ENCODE measurements at places on chromosomes 11 and 22. TPM values are rescaled to one million over a fixed set of nuclear protein-coding genes. Genes with fewer than 3 reads are reported as not detected.

GRCh38 chr11:132665205-132665604 is 867.1 kb downstream of the OPCML start:
- DNase-seq, result no peak
- no peak overlapping the region for H3K27ac ChIP-seq
- no peaks in the 10 kb centered on the region for H3K4me1 ChIP-seq
- H3K4me3 ChIP-seq, result no peak overlapping the region

SLN gene
- total RNA-seq, result not detected

- H3K4me1 ChIP-seq, result no peaks in the 10 kb centered on the region
- H3K27ac ChIP-seq, result no peak overlapping the region
- no peak for DNase-seq
- H3K36me3 ChIP-seq, result no peaks in the 10 kb centered on the region
- no peaks in the 10 kb centered on the region for H3K27me3 ChIP-seq
- no peak overlapping the region for H3K4me3 ChIP-seq
Observed at GRCh38 chr22:43314611-43315010, 28.6 kb downstream of the SCUBE1 start.

- H3K36me3 ChIP-seq, result no peaks in the 10 kb centered on the region
- H3K4me1 ChIP-seq, result peaks cover 18% of the 10 kb centered on the region
- H3K4me3 ChIP-seq, result no peak overlapping the region
Observed at GRCh38 chr11:128886406-128887124, 4.6 kb upstream of the KCNJ5 start.

GRCh38 chr11:92915551-92915950 is 53.9 kb upstream of the MTNR1B start:
- H3K27me3 ChIP-seq, result no peaks in the 10 kb centered on the region
- H3K36me3 ChIP-seq, result no peaks in the 10 kb centered on the region
- peaks cover 27% of the 10 kb centered on the region for H3K4me1 ChIP-seq
- H3K27ac ChIP-seq, result no peak overlapping the region

DNA sequence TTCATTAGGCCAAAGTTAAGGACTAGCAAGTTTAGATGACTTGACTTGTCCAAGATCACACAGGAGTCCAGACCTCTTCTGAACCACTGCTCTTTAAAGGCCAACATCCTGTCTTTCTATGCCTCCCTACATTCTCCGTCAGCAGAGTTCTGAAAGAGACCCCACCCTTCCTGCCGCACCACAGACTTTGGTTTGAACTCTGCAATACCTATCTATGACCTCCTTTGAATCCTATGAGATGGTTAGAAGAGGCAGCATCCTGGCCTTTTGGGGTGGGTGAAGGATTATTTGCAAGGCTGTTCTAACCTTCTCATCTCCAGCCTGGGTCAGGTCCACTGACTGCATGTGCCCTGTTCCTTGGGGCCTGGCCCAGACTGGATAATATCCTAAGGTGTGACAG is 4.3 kb upstream of the RRM1 start:
- no peaks in the 10 kb centered on the region for H3K27me3 ChIP-seq
- H3K36me3 ChIP-seq, result no peaks in the 10 kb centered on the region
- H3K4me1 ChIP-seq, result peaks cover 6% of the 10 kb centered on the region

DNA sequence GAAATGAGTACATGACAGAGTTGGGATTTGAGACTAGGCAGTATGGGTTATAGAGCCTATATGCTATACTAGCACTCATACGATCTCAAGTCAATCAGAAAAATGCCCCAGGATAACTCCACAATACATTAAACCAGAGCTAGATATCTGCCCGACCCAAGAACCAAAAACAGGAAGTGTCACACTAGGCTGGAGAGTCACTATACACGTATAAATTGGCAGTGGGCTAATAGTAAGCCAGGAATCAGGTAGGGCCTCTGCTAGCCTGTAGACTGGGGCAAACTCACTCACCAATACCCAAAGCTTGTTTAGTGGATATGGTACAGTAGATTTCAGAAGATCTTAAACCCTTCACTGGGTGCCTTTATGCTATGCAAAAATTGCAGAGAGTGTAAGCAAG is 16.2 kb upstream of the EIF4G2 start:
- no peaks in the 10 kb centered on the region for H3K4me1 ChIP-seq
- no peaks in the 10 kb centered on the region for H3K36me3 ChIP-seq
- H3K4me3 ChIP-seq, result no peak overlapping the region
- no peak overlapping the region for H3K27ac ChIP-seq

DNA sequence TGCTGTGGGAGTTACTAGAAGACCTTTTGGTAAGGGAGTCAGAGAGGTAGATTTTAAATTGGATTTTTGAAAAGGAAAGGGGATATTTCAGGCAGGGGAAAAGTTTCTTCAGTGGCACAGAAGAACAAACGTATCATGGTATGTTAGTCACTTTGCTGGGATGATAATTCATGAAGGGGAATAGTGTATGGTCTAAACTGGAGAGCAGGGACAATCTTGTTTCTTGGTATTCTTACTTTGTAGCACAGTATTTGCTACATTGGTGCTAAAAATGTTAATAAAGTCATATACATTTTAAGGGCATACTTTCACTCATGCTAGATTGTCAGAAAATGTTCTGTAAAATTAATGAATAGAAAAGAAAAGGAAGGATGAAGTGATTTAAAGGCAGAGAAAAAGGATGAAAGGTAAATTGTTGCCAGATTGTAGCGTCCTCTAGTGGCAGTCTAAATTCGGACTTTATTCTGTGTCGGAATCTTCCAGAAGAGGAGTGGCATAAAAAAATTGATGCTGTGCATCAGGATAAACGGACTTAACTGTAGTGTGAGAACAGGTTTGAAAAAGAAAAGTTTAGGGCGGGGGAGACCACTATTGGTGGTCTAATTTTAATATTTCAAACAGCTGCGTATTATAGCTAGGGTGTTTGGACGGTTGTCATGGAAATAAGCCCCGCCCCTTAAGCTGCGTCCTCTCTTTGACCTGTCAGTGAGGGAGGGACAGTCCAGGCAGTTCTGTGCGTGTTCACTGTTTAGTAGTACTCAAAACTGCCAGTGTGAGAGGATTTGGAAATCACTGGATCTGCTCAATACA is at the start of gene BCO2:
Gene BCO2 (plus strand): TSS at position 724 of the 810 bp plus-strand sequence. CDS start 90 bp downstream, outside the sequence.
- no peaks in the 10 kb centered on the region for H3K27me3 ChIP-seq
- DNase-seq, result peak; percentile 74
- H3K27ac ChIP-seq, result no peak within 1 kb of the TSS
- H3K4me3 ChIP-seq, result peak within 1 kb of the TSS; percentile 43
- H3K36me3 ChIP-seq, result no peaks in the 10 kb centered on the region

SMTN gene
- total RNA-seq, result 16.3 TPM

- no peaks in the 10 kb centered on the region for H3K27me3 ChIP-seq
- no peak overlapping the region for H3K4me3 ChIP-seq
- peak; percentile 82 for DNase-seq
- H3K36me3 ChIP-seq, result peaks cover 11% of the 10 kb centered on the region
Observed at GRCh38 chr11:8099291-8099899, 18.4 kb downstream of the TUB start.

- no peaks in the 10 kb centered on the region for H3K36me3 ChIP-seq
- H3K27ac ChIP-seq, result no peak overlapping the region
- no peak for DNase-seq
Observed at GRCh38 chr11:2329551-2329950, 27.7 kb downstream of the TSPAN32 start.

GRCh38 chr11:63920126-63920938 is 3.4 kb upstream of the RCOR2 start:
- peak; percentile 88 for DNase-seq
- H3K27me3 ChIP-seq, result no peaks in the 10 kb centered on the region
- H3K4me1 ChIP-seq, result peaks cover 23% of the 10 kb centered on the region
- peak overlapping the region; percentile 96 for H3K4me3 ChIP-seq

DNA sequence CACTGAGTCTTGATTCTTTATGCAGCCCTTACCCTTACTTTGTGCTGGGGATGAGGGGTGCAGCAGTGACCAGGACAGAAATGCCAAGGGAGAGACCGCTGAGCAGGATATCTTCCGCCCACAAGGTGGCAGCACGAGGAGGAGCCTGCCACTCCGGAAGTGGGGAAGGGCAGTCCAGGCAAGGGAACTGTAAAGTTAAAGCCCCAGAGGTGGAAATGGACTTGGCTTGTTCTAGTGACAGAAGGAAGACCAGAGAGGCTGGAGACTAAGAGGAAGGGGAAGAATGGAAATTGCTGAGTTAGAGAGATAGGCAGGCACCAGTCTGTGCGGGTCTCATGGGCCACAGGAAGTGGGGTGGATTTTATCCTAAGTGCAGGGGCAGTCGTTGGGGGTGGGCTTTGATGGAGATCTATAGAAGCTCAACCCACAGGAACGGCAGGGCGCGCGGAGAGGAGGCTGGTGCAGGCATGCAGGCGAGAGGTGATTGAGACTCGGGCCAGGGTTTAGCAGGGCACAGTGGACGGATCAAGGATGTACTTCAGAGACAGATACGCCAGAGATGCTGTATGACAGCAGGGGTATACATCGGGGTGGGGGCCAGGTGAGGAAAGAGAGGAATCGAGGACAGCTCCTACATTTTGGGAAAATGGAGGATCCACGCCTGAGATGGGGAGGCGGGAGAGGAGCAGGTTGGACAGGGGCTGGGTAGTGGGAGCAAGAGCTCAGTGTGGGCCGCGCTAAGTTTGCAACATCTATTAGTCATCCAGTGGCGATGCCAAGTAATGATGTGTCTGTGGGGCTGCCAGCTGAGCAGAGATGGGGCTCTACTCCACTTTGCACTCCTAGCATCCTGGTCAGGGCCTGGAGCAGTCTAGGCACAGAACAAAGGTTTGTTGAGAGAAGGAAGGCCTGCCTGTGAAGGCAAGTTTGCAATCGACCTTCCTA is 3.3 kb upstream of the GRK2 start:
- peaks cover 13% of the 10 kb centered on the region for H3K4me1 ChIP-seq
- peak; percentile 91 for DNase-seq

DNA sequence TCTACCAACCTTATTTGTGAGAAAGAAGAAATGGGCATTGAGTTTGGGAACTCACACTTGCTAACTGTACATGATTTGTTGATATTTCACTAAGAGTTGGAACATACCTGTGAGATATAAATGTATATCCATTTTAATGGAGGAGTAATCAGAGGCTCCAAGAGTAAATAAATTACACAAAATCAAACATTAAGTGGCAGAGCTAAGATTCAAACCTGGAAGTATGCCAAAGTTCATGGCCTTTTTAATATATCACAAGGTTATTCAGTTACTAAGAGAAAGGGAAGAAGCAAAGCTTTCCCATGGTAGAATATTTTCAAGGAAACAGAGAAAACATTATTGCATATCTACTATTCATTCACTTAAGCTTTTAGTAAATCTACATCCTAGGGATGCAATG is 1641.1 kb downstream of the FAM181B start:
- H3K4me3 ChIP-seq, result no peak overlapping the region
- DNase-seq, result no peak
- no peaks in the 10 kb centered on the region for H3K27me3 ChIP-seq
- H3K27ac ChIP-seq, result no peak overlapping the region

DNA sequence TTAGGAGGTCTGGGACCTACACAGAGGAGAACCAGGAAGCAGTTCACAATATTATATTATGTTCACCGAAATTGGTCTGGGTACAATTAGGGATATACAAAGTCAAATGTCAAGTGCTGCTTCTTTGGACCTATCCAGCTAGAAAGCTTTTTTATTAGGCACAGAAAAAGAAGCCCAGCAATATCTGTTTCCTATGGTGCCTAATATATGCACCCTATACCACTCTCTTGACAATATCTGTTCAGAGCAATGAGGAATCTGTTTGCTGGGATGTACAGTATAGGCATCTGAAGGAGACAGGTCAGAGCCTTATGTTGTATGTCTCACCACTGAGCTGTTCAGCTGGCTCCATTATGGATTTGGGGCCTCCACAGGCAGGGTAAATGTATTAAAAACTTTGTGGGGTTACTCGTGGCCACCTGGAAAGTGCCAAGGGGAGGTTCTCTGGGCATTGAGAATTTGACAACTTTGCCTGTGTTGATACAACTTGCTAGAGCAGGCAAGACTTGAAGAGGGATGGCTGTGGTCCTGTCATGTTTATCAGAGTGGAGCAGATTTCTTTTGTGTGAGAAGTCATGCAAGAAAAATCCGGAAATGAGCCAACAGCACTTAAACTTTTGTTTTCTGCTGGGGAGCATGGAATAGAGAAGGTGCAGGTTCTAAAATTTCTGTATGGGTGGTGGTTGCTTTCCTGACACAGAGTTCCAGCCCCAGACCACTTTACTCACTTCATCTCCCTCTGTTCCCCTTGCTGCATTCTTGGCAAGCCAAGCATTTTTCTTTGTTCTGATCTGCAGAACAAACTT is 10.1 kb downstream of the STIM1 start:
- peak; percentile 39 for DNase-seq
- peaks cover 24% of the 10 kb centered on the region for H3K4me1 ChIP-seq
- H3K27ac ChIP-seq, result no peak overlapping the region
- no peaks in the 10 kb centered on the region for H3K27me3 ChIP-seq
- no peaks in the 10 kb centered on the region for H3K36me3 ChIP-seq

DNA sequence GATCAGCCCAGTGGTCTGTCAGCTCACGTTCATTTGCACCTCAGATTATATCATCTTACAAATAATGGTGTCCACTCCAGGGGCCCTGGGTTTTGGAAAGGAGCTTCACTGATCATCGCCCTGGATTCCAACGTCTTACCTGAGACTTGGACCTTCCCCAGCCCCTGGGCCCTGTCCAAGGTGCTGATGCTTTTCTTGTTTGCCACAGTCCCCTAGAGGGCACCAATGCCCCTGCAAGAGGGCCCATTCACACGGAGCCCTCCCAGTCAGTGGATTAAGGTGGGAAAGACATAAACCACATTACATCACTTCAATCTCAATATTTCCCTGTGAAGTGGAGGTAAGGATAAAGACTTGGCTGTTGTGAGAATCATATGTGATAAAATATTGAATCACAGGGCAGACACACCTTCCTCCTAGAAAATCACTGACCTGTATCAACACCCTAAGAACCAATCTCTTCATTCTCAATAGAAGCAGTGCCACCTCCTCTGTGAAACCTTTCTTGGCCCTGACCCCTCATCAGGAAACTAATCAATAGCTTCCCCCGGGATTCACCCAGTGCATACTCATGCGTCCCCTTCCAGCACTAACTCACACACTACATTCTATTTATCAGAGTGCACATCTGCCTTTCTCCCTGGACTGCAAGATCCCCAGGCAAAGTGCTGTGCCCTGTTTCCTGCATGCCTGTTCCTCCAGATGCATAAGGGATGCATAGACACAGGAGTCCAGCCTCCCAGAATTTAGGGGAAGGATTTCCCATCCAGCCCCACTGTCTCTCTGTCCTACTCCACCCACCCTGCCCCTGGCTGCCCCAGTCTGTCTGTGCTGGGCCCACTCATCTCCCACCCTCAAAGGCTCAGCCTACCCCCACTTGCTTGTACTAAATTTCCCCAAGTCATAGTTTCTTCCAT is 167.0 kb downstream of the BUD13 start:
- no peaks in the 10 kb centered on the region for H3K36me3 ChIP-seq
- no peaks in the 10 kb centered on the region for H3K27me3 ChIP-seq
- peak; percentile 95 for DNase-seq
- no peak overlapping the region for H3K27ac ChIP-seq
- no peak overlapping the region for H3K4me3 ChIP-seq
- no peaks in the 10 kb centered on the region for H3K4me1 ChIP-seq

GPHA2 gene
- total RNA-seq, result 0.83 TPM

GRCh38 chr11:110349138-110349996 is 53.0 kb upstream of the RDX start:
- no peaks in the 10 kb centered on the region for H3K27me3 ChIP-seq
- no peaks in the 10 kb centered on the region for H3K36me3 ChIP-seq
- no peak overlapping the region for H3K4me3 ChIP-seq
- no peak overlapping the region for H3K27ac ChIP-seq
- no peaks in the 10 kb centered on the region for H3K4me1 ChIP-seq

HDHD5 gene
- 116 TPM for total RNA-seq

NLRP14 gene
- total RNA-seq, result 0.10 TPM

All from GM23338 (cell line).